M059J (cell line): ENCODE measurements at places on chromosomes 3 and 15. TPM values are rescaled to one million over a fixed set of nuclear protein-coding genes. Genes with fewer than 3 reads are reported as not detected.
A peak's percentile ranks its signal among the peaks of the same experiment; 100 is the strongest.

DNA sequence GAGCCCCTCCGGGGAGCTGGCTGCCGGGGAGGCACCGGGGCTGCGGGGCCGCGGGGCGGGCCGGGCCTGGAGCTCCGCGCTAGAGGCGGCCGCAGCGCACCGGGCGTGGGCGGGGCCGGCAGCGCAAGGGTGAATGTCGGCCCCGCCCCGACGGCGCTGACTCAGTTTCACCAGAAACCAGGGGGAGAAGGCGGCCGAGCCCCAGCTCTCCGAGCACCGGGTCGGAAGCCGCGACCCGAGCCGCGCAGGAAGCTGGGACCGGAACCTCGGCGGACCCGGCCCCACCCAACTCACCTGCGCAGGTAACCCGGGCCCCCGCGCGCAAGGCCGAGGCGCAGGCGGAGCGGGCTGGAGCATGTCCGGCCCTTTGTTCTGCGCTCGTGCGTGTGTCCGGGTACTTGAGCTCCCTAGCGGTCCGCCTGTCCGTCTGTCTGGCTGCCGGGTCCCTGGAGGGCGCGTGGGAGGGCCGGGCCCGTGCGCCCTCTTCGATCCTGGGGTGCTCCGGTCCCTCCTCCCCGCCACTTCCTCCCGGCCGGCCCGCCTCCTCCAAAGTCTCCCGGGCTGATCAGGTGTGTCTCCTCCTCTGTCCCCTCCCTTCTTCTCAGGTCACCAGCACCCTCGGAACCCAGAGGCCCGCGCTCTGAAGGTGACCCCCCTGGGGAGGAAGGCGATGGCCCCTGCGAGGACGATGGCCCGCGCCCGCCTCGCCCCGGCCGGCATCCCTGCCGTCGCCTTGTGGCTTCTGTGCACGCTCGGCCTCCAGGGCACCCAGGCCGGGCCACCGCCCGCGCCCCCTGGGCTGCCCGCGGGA is at the start of gene SPINT1:
SPINT1 (plus strand) TSS at position 164 of the 811 bp plus-strand sequence; CDS start at position 671, 507 bp downstream.
- no peak for DNase-seq

Gene KLHL40
- not detected in 2 replicates for total RNA-seq

DNA sequence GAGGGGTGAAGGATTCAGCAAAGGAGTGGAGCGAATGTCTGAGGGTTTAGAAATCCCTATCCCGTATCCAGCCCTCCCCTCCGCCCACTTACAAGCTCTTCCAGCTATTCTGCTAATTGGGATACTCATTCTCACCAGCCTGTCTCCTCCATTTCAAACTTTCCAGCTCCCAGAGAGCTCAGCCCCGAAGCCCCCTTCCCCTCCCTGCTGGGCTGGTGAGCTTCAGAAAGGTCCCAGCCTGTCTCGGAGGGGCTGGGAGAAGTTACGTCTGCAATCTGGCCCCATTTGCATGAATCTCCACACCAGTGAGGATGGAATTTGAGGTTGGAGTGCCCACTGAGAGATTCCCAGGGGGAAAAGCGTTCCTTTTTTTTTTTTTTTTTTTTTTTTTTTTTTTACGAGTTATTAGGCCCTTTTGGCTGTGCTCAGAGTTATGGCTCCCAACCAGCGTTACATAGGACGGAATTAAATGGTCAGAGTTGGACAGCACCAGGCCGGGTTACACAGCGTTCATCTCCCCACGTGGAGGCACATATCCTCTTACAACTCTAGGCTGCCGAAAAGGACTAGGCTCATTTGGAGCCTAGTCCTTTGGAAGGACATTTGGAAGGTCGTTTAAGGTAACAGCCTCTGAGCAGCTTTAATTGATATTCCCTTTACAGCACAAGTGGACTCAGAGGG is 34.6 kb downstream of the FGD5 start:
- no peak for DNase-seq

- DNase-seq: no peak
Observed at GRCh38 chr3:58766587-58767282, 100.2 kb upstream of the FAM3D start.

DNA sequence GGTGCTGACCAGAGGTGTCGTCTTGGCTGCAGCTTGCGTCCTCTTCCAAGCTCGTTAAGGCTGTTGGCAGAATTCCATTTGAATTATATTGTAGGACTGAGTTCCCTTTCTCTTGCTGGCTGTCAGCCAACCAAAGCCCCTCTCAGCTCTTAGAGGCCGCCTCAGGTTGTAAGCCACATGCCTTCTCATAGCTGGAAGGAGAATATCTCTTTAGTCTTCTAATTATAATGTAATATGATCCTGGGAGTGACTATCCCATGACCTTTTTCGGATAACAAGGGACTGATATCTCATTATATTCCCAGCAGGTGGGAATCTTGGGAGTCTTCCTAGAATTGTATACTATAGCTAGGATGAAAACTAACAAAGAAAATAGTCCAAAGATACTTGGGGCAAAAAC is 4.8 kb downstream of the SCG5 start:
- no peak for DNase-seq

DNA sequence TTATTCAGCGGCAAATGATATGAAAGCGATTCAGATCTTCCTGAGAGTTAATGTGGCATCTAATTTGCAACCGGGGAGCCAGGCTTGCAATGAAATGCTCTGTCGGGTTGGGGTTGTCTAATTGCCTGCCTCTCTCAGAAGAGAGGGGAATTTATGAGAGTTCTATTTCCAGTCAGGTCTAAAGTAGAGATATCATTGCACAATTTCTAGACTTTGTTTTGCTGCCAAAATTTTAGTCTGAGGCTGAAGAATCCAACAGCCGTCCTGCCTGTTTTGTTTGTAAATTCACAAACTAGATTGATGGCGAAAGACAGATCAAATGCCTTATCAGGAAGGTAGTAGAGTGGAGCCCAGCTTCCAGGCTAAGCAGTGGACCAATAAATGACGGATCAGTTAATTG is 610 bp downstream of the LIPC start:
- DNase-seq: no peak

Gene ALDH1L1
- total RNA-seq: 0.54 and 1.2 TPM in 2 replicates

GRCh38 chr3:14861446-14862302 is 42.9 kb downstream of the FGD5 start:
- DNase-seq: no peak

DNA sequence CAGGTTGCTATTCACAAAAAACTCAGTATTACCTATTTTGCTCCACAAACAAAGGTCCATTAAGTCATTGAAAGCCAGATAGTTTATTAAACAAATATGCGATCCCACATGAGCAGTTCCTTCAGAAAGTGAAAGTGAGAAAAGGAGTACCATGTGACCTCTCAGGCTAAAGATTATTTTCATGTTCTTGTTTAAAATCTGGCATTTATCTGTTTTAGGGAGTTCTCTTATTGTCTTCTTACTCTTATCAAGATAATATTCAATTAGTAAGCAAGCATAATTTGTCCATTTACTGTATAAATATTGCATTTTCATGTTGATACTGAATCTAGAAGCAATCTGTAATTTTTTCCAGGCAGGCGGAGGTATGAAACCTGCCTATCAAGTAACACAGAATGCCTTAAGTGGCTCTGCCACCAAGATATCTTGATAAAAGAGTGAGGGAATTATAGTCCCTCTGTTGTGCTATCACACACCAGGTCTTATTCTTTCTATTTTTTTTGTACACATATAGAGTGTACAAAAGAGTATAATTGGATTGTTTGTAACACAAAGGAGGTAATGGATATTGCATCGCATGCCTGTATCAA is 20.1 kb upstream of the PLSCR5 start:
- DNase-seq: peak; percentile 22

Gene SEMA3F
- 3.7 and 6.6 TPM in 2 replicates for total RNA-seq

DNA sequence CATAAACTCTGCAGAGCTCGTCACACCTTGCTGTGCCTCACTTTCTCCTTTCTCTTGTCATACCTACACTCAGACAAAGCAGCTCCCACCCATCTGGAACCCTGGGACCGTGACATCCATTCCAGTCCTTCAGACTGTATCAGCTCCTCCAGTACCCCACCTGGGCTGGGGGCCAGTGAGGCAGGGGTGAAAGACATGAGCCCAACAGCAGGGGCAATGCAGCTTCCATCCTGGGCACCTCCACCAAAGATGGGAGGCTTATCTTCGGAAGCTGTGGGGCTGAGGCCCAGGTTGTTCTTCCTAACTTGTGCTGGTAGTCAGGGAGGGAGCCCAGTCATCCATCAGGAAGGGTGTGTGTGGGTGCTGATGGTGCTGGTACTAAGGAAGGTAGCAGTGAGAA is 109.2 kb downstream of the EEFSEC start:
- DNase-seq: no peak

- no peak for DNase-seq
Observed at GRCh38 chr3:106191211-106191610, 322.4 kb upstream of the CBLB start.

DNA sequence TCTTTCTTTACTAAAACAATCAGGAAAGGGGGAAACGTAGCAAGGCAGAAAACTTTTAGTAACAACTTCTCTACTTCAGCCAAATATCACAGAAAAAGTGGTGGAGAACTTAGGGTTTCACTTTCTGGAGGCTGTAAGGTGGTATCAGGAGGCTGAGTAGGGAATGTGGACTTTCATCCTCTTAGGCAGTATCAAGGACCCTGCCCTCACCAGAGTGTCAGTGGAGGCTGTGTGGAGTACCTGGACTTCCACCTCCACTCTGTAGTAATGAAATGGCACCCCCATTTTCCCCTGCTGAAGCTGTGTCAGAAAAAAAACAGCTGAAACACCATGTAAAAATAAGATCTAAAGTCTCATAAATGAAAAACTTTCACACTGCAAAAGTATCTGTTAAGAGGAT is 11.2 kb upstream of the HHLA2 start:
- DNase-seq: no peak

- no peak for DNase-seq
Observed at GRCh38 chr15:61777689-61778088, 282.6 kb downstream of the VPS13C start.

Gene CIDEC
- not detected in 2 replicates for total RNA-seq

DNA sequence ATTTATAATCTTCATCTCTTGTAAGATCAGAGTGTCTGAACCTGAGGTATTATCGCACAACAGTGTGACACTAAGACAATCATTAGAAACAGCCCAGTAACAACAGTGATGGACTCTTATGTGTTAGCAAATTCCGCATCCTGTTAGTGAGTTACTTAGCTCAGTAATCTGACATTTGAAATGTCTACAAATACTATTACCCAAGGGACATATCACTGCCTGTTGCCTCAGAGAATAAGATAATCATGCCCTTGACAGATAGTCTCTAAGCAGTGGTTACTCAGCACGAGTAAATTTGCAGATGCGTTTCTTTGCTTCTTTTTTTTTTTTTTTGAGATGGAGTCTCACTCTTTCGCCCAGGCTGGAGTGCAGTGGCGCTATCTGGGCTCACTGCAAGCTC is 13.4 kb upstream of the RTP1 start:
- DNase-seq: no peak

DNA sequence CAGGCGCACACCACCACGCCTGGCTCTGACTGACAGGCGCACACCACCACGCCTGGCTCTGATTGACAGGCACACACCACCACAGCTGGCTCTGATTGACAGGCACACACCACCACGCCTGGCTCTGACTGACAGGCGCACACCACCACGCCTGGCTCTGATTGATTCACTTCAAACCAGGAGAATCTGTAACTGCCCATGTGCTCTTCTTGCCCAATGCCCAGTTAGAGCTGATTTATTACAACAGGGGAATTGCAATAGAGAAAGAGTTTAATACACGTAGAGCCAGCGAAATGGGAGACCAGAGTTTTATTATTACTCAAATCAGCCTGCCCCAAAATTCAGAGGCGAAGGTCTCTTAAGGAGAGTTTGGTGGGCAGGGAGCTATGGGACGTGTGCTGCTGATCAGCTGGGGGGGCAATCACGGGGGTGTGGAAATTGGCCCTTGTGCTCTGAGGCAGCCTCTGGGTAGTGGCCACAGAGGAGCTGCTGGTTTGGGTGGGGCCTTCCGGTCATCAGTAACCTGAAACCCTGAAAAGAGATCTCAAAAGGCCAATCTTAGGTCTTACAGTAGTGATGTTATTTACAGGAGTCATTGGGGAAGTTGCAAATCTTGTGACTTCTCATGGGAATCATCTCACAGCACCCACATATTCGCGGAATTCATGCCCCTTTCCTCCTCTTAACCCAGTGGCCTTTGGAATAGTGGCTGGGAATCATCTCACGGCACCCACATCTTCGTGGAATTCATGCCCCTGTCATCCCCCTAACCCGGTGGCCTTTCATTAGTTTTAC is 63.8 kb upstream of the TFRC start:
- no peak for DNase-seq

- peak; percentile 92 for DNase-seq
Observed at GRCh38 chr15:70195587-70196305, 98.0 kb upstream of the TLE3 start.

Gene CRYBG3
- 9.7 and 16.4 TPM in 2 replicates for total RNA-seq

Gene ITIH1
- not detected in 2 replicates for total RNA-seq

Gene CLEC3B
- 2.2 TPM in 1 of 2 replicates, not detected in the other for total RNA-seq

GRCh38 chr3:183260167-183260904 is 7.3 kb downstream of the B3GNT5 start:
- no peak for DNase-seq

- no peak for DNase-seq
Observed at GRCh38 chr3:131279577-131279976, 102.0 kb upstream of the NUDT16 start.

DNA sequence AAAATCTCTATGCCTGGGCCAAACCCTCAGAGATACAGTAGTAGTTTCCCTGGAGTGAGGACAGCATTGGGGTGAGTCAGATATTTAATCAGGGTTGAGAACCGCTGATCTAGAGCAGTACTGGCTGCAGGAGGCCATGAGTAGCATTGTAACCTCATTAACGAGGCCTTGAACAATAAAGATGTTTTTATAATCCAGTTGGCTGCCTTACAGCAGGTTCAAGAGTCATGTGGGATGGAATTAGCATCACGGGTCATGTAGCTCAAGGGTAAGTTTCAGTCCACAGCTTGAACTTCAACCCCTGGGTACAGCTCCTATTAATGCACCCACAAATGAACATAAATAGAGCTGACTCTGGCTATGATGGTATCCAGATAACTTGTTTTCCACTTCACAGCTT is 5.1 kb downstream of the HPS3 start:
- peak; percentile 92 for DNase-seq

DNA sequence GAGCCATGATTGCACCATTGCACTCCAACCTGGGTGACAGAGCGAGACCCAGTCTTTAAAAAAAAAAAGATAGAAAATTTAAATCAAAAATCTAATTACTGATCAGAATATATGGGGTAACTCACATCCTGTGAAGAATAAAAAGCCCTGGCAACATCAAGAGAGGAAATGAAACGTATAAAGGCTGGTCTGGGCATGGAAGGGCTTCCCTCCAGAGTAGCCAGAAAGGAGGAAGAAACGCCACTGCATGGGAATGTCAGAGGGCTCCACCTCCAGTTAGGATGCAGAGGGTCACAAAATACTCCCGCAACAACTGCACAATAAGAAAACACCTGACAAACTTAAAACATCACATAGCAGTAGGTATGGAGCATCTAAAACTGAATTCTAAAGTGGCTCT is 4.9 kb upstream of the IQCF1 start:
- no peak for DNase-seq

DNA sequence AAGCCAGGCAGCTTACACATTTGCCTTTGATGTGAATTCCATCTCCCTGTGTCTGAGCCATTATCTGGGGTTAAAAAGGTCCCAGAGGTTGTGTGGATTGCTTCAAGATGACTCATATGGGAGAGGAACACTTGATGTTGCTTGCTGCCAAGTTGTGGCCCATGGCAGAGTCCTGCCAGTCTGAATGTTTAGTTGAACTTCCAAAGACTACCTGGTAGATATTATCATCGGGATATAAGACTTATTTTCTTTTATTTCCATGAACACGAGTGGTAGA is 85.6 kb downstream of the TJP1 start:
- peak; percentile 95 for DNase-seq
